Liver (tissue), 10 donors: ENCODE measurements at places on chromosomes 16 and 17.

GRCh38 chr17:60525328-60525684 is 736 bp downstream of the APPBP2 start:
- DNase-seq, result no peak

DNA sequence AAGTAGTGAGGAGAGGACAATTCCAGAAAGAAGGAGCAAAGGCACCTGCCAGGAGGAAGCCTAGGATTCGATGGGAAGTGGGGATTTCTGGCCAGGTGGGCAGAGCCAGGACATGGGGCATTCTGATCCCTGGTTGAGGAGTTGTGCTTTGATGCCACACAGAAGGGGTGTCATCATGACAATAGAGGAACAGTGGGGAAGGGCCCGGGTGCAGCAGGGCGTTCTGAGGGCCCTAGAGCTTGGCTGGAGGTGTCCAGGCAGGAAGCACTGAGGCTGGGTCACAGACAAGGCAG is 4.3 kb downstream of the EVPLL start:
- no peak for DNase-seq

DNA sequence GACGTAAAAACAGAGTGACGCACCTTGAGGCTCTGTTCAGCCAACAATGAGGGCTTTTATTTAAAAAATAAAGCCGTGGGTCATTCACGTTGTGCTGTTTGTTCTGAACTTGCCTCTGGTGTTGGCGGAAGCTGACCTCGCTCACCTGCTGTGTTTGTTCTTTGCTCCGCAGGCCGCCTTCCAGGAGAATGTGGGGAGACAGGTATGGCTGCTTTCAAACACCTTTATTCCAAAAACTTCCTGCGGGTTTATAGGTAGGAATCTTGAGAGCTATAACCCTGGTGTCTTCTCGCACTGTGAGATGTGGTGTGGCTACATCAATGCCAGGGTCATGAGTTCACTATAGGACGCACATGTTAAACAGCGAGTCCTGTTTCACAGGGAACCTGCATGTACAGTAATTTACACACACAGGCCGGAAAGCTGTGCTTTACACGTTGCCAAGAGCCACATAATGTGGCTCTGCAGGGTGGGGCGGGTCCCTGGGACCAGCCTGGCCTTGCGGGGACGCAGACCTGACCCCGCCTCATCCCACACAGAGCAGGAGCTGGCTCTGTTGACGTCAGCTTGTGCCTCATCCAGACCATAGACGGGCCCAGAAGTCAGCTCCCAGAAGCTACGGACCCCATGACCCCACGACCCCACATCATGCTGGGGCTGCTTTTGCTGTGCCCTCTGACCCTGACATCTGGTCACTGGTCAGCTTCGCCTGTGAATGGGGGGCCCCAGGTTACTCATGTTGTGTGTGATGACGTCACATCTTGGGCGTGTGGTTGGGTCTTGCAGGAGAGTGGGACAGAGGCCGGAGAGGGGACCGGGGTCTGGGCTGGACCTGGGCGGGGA is 49.9 kb upstream of the ZNF750 start:
- no peak for DNase-seq

DNA sequence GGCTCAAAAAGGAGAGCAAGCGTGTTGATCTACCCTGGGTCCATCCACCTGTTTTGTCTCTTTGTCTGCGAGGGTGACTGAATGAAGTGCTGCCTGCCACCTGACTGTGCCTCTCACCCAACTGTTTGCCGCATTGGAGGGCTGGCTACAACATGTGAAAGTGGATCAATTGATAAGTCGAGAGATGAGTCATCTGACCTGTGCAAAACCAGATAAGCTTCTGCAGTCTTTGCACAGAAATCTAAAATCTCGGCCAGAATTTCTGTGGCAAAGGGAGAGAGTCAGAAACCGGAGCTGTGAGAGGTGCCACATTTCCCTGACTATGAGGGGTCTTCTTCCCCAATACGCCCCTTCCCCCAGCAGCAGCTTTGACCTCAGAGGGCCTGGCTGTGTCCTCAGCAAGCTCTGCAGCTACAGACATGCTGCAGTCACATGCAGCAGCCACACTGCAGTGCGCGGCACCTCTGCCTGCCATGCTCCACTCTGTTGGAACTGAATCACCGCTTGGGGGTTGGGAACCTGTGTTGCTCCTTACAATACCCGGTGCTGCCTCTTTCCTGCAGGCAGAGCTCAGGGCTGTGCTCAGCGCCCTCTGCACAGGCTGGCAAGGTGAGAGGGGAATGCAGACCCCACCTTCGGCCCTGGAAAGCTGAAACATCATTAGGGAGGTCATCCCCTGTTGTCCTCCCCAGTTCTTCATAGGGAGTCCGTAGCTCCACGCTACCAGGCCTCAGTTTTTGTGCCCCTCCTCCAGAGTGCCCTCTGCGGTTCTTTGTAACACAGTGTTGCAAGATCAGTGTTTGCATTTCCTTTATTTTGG is 16.2 kb upstream of the HAS3 start:
- no peak for DNase-seq

- DNase-seq, result no peak
Observed at GRCh38 chr16:53784291-53784690, 80.3 kb downstream of the FTO start.

- no peak for DNase-seq
Observed at GRCh38 chr16:20259541-20259940, 67.8 kb downstream of the GP2 start.

DNA sequence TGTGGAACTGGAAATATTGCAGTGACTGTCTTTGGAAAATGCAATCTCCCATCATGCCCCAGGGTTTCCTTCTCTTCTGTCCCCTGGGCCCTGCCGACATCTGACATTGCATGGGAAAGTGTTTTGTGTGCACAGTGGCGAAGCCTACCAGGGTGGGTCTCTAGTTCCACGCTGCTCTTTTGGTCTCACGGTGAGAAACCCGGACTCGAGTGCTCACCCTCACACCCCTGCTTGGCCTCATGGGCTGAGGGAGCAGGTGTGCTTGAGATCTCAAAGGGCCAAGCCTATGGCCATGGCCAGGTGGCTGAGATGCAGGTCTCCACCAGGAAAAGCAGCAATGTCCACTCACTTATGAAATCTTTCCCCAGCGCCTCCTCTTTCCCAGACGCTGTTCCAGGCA is 32.0 kb downstream of the SPNS3 start:
- DNase-seq, result no peak

GRCh38 chr16:57299009-57299718 is 14.7 kb upstream of the PLLP start:
- peak; percentile 62 for DNase-seq

- no peak for DNase-seq
Observed at GRCh38 chr17:6191405-6192324, 121.5 kb downstream of the WSCD1 start.

DNA sequence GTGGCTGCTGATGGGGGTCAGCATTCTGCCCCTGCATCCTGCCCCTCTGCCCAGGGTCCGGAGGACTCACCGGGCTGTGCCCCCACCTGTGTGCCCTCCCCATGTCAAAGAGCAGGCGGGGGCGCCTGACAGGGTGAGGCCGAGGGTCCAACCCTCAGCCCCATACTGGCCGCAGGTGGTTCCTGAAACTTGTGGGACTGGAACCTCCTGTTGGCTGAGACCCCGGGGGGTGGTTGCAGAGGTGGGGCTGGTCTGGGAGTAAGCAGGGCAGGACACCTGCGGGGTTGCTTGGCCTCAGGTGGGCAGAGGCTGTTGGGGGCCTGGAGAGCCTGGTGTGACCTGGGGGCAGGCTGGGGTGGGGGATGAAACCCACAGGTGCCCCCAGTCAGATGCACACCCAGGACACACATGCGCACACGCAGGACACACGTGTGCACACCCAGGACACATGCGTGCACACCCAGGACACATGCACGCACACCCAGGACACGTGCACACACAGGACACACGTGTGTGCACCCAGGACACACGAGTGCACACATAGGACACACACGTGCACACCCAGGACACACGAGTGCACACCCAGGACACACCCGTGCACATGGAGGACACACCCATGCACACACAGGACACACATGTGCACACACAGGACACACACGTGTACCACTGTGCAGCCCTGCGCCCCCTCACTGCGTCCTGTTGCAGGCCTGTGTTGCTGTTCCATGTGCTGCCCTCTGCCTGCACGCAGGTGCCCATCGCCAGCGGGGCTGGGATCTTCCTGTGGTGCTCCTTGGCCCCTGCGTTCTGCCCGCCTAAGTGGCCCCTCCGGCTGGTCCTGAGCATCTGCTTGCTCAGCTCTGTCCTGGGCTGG is 31.4 kb downstream of the SOX8 start:
- DNase-seq, result no peak

GRCh38 chr16:22109258-22109898 is 17.0 kb downstream of the VWA3A start:
- no peak for DNase-seq

DNA sequence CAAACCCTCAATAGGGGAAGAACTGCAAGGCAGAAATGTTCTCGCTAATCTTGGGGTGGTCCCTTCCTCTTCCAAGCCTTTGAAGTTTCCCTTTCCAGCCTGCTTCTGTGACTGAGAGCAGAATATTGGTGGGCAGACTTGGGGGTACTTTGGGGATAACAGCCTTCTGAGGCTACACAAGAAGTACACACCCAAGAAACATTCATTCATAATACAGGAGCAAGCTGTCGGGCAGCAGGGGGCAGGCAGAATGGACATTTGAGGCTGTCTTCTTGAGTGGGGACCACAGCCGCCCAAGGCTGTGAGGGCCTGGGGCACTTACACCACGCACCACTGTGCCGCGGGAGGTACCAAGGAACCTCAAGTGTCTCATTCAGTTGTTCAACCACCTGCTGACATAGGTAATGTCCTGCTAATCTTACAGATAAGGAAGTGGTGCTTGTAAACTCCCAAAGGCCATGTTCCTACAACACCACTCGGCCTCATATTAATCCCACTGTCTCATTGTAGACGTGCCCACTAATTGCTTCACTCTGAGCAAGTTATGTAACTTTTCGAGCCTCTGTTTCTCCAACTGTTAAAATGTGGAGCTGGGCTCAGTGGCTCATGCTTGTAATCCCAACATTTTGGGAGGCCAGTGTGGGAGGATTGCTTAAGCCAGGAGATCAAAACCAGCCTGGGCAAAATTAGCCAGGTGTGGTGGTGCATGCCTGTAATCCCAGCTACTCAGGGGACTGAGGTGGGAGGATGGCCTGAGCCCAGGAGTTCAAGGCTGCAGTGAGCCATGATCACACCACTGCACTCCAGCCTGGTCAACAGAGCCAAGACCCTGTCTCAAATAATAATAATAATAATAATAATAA is 2.5 kb upstream of the MRPS23 start:
- DNase-seq, result no peak

DNA sequence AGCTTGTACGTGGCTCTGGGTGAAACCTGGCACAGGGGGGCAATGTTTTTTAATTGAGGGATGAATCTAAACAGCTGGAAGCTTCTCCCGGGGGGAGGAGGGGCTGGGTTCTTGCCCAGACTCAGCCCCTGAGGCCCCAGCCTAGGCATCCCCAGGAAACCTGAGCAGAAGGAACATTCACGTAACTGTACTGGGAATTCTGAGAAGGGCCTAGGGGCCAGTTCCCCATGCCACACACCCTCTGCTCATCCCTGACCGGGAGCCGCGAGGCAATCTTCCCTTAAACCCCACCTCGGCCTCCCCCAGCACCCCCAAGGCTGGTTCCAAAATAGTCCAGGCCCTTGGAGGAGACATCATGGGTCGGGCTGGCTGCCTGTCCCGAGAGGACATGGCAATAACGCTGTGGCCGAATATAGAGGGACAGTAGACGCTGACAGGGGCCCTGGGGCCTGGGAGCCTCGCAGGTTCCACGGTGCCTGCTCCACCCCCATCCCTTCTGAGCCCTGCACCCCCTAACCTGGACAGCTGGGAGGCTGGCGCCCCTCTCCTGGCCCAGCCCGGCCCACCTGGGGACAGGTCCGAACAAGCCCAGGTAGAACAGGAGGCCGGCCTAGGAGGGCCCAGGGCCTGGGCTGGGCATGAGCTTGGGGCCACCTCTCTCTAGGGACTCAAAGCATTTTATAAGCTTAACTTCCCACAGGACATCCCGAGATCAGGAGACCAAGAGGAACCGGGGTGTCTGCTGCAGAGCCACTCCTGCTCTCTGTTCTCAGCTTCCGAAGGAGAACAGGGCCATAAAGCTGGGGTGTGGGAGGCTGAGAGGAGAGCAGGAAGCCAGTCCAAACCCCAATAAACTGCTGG is 83.2 kb upstream of the TOB1 start:
- no peak for DNase-seq
